ENCODE measurements at places on chromosomes 5 and 9.

- no peak for DNase-seq
Measured at GRCh38 chr9:71665247-71665646, 103.1 kb downstream of the CEMIP2 start.

- DNase-seq = no peak
Measured at GRCh38 chr5:139904816-139905661, 109.4 kb downstream of the PSD2 start.

DNA sequence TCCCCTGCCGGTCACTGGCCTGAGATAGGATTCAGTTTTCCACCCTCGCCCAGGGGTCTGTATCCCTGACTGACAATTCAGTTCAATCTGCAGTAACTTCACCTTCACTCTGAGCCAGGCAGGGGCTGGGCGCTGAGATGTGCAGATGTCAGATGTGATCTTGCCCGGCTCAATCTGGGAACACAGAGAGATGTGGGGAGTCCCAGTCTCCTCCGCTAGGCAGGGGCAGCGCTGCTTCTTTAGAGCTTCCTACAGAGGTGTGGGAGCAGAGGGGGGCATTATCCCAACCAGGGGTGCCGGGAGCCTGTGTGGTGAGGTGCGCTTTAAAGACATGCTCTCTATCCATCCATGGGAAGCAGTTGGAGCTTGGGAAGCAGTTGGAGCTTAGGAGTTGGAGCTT, 14.6 kb downstream of the TMOD1 start:
- DNase-seq = no peak

DNA sequence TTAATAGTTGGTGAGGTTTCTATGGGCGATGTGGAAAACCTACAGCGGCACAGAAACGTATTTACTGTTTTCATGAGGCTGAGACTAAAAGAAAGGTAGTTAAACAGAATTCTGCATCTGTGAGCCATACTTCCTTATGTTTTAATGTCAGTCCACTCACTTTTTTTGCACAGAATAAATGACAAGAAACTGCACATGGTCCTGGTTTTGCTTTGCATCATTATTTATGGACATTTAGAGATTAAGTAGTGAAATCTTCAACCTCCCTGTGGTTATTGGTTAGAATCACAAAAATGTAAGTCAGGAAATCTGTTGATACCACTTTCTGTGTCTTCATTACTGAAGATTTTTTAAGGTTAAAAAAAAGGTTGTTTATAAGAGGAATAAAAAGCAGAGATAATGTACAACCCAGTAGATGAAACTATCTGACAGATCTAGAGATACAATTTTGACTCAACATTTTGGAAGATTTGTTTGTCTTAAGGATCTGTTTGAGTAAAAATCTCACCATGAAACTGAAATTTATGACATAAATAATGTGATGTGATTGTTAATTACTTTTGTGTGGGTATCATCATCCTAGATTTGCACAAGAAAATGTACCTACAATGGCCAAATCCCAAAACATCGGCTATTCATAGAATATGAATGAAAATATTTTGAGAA, 2.4 kb downstream of the PRR16 start:
- DNase-seq = no peak

- DNase-seq = no peak
Measured at GRCh38 chr5:33629999-33630398, 189.2 kb downstream of the TARS1 start.

DNA sequence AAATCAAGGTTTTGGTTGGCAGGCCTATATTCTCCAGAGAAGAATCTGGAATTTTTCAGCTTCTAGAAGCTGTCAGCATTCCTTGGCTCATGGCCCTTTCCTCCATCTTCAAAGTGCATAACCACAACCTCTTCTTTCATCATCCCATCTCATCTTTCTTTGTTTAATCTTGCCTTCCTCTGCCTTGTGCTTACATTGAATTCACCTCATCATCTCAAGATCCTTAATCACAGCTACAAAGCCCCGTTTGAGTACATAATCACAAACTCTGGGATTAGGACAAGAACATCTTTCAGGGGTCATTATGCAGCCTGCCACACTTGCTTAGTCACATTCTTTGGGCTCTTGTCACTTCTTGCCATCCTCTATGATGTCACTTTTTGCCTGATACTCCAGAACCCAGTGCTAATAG, 130.3 kb downstream of the FOXD1 start:
- no peak for DNase-seq

- DNase-seq = peak; percentile 16
Measured at GRCh38 chr5:116137544-116138378, 52.9 kb downstream of the COMMD10 start.

DNA sequence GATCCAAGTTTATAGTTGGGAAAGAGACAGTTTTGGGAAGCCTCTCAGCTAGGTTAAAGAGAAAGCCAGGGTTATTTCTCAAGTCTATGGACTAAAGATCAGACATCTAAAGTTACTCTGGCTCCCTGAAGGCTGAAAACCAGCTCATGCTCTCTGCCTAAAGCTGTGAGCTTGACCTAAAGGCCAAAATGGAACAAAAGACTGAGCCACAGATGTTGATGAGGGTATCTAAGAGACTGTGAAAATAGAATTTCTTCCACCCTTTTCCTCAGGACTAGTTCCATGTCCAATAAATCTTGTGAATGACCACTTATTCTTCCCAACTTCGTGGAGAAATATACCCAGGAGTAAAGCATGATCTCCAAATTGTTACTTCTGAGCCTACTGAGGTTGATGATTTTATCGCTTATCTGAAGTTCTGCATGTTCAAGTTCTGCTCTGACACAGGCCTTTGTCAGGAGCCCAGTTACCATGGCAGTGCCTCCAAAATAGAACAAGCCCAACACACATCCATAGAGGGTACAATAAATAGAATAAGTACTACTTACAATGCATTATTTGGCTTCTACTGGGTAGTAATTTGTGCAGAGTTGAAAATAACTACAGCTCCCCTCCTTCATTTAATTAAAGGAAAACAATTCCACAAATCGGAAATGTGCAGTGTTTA, 373.6 kb downstream of the NTRK2 start:
- no peak for DNase-seq

- no peak for DNase-seq
Measured at GRCh38 chr9:112535811-112536210, 49.2 kb downstream of the KIAA1958 start.

GRCh38 chr5:2753452-2754420, 2.3 kb upstream of the IRX2 start:
- no peak for DNase-seq

GRCh38 chr5:51279983-51280706, 103.1 kb upstream of the ISL1 start:
- no peak for DNase-seq

GRCh38 chr5:78376315-78376714, 15.9 kb downstream of the SCAMP1 start:
- DNase-seq = no peak

- no peak for DNase-seq
Measured at GRCh38 chr5:78547731-78548615, 100.6 kb downstream of the LHFPL2 start.

GRCh38 chr5:139512786-139513390, 30.3 kb upstream of the STING1 start:
- DNase-seq = no peak

DNA sequence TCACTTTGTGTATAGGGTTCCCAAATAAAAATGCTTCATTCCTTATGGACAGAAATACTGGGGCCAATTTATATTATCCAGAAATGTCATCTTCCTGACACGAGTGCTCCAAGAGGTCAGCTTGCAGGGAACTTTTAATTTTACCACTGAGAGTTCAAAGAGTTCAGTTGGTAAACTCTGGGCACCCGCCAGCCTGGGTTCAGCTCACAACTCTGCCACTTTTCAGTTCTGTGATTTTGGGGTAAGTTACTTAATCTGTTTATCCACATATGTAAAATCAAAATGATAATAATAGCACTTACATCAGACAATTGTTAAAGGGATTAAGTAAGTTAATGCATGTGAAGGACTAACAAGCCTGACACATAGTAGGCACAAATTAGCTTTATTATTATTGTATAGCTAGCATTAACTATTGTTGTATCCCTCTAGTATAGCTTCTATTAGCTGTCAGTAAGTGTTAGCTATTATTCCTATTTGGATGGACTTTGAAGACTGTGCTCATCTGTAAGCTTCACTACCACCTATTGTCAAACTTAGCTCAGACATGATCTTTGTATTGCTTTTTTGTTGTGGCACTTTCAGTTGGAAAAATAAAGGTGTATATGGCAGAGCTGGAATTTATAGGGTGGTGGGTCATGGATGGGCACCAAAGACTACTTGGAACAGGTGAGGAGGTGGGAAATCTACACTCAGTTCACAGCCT, 1.6 kb downstream of the MEGF10 start:
- no peak for DNase-seq

- no peak for DNase-seq
Measured at GRCh38 chr5:116145416-116145815, 60.6 kb downstream of the COMMD10 start.

- DNase-seq = peak; percentile 48
Measured at GRCh38 chr9:111533099-111533790, 8.3 kb downstream of the ZNF483 start.

GRCh38 chr9:74463825-74464224, 33.3 kb upstream of the RORB start:
- no peak for DNase-seq

DNA sequence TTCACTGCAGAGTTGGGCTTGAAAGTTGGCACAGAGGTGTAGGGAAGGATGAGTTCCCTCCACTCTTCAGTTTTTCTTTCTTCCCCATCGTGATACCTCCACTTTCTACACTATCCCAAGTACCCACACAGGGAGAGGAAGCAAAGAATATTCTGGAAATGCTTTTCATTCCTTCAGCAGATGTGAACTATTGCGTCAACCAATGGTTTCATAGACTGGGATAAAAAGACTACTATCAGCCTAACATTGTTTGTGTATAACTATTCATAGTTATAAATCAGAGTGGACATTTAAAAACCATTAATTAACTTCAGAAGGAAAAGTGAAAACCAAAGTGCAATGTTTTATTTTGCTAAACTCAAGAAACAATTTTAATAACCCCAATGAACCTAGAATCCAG, 63.6 kb upstream of the MAMDC2 start:
- no peak for DNase-seq

DNA sequence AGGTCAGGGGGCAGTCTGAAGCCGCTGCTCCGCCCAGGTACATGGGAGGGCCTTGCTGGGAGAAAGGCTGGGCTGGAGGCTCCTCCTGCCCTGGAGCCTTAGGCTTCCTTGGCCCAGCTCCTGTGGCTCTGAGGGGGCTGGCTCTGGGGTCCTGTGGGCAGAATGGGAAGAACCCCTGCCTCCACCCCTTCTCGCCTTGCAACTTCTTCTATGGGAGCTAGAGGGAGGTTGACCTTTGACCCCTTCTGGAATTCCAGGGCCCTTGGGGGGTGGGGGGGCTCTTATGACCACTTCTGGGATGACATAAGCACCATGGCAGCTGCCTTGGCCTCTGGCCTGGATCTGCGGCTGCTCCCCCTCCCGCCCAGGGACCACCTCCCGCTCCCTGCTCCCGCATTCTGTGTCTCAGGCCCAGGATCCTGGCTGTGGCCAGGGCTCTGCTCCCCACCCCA, 32.2 kb downstream of the IER5L start:
- DNase-seq = no peak

GRCh38 chr9:23153058-23153457, 673.0 kb downstream of the ELAVL2 start:
- no peak for DNase-seq

GRCh38 chr5:62692946-62693713, 114.5 kb downstream of the LRRC70 start:
- DNase-seq = no peak

DNA sequence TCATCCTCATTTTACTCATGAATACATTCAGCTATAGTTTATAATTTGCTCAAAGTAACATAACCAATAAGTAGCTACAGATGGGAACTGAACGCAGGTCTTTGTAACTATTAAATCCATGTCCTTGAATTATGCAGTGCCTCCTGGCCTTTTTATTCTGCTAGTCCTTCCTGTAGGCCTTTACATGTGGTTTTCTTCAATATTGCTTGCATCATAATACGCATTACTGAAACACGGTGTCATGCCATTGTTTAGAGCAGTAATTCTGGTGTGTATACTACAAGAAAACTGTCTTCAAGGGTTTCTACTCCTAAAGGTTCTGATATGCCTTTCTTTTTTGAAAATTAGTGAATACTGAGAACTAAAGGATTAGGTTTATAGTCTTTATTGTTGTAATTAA, 20.7 kb downstream of the CWC27 start:
- DNase-seq = no peak

DNA sequence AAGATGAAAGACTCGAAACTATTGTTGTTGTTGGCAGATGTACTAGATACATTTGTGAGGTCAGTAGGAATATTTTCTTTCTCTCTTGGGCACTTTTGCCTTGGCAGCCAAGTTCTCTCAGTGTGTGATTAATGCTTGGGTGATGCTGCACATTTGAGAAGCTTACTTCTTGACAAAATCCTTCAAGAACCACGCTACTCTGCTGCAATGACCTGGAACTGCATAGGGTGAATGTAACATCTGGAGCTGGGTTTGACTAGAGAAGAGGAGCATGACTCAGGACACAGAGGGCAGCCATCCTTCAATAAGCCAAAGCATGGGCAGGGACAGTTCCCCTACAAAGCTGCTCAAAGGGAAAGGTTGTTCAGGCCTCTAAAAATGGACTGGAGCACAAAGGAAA, 75.5 kb upstream of the PUM3 start:
- no peak for DNase-seq

DNA sequence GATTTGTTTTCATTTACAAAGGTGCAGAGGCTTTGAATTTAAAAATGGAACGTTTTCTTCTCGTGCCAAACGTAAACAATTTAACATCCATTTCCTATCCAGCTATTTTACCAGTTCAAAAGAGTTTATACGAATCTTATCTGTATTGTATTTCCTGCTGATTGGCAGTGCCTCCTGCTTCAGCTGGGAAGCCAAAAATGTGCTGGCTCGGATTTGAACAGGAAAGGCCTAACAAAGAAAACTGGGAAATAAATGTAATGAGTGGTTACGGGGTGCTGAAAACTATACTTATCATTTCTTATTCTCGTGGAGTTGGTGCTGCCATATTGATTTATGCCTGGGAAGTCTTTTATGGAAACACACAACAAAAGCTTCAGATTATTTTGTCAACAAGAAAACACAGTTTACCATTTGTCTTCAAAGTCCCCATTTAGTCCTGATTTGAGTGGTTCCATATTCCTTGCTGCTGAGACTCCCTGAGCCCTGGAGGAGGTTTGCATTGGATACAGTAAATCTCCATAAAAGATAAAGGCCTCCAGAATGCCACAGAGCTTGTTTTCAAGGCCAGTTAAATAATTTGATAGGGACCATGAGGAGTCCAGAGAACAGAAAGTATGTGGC, 507.4 kb downstream of the RASEF start:
- no peak for DNase-seq

GRCh38 chr9:120559546-120559945, 20.4 kb downstream of the CDK5RAP2 start:
- no peak for DNase-seq

GRCh38 chr5:132662925-132663770, 5.2 kb downstream of the IL13 start:
- no peak for DNase-seq

DNA sequence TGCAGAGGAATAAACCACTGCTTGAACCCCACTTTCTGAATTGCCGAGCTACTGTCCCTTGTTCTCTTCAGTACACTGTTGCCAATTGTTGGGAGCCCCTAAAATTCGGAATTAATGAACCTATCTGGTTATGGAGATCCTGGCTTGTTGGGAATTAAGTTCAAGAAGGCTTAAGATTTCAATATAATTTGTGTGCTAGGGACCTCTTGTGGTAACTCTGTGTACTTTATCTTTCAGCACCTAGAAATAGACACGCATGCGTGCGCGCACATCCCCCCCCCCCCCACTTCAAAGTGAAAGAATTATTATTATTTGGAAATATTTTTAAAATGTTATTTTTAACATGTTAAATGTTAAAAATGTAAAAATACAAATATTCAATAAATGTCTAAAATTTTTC, 53.3 kb upstream of the FAM169A start:
- DNase-seq = no peak

Measured in epithelial cell of proximal tubule (primary cell).